ENCODE measurements at places on chromosomes 2 and 18.

DNA sequence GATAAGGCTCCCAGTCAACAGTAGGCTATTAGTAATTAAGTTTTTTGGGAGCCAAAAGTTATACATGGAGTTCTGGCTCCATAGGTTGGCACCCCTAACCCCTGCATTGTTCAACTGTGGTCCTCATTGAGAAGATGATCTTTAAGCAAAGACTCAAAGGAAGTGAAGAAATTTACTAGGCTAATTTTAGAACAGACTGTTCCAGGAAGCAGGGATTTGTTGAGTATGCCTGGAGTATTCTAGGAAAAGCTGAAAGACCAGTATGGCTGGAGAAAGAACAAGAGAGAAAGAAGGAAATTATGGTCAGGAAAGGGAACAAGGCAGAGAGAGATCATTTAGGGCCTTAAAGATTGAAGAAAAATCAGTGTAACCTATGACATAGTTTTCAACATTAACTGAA is 125.1 kb downstream of the PMAIP1 start:
- DNase-seq = no peak

- no peak for DNase-seq
These were observed 256.1 kb downstream of the PAX3 start for GRCh38 chr2:222042666-222043065.

GRCh38 chr2:807300-807699 is 130.1 kb upstream of the TMEM18 start:
- DNase-seq = no peak

GRCh38 chr18:6413579-6414117 is 1.1 kb downstream of the L3MBTL4 start:
- DNase-seq = no peak

DNA sequence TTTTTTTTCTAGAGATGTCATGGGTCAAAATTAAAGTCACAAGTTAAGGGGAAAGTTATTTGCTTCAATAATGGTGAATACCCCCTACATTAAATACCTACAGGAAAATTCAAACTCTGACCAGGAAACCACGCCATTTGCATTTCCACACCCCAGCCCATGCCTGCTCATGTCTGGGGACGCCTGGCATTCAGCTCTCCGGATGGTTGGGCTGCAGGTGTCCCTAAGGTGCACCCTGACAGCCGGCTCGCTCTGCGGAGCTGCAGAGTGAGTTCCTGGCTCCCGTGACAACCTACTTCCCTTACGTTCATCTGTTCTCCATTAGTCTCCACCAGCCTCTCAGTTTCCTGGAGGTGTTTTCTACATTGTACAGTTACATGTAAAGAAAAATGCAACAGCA is 122.7 kb upstream of the RIOK3 start:
- no peak for DNase-seq

DNA sequence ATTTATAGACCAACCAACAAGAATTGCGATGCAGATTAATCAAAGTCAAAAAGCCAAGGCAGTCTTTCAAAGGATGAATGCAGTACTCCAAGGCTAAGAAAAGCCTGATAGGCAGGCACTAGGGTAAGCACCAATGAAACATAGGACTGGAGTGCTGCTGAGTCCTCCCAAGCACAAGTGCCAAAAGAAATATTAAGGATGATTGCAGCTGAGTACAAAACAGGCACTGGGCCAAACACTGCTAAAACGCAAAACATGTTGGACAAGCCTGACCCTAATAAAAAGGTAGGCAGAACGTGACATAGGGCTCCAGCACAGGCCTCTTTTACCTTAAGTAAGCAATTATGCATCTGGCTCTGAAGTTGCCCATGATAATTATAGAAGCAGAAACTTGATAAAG is 160.1 kb upstream of the LRP1B start:
- DNase-seq = no peak

DNA sequence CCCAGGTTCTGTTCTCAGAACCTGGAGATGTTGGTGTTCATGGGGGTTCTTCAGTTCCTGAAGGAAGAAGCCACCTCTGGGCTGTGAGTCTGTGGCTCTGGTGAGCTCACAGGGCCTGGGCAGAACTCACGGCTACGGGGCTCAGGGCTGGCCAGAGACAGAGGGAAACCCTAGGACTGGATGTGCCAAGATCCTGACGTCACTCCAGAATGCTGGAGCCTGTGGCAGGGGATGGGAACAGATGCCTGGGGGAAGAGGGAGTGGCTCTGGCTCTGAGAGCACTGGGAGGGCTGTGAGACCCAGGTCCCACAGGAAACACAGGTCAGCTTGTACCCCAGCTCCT is at the start of gene OTOF:
TSS of gene OTOF (minus strand) at position 214 of the 343 bp plus-strand sequence.
- DNase-seq = no peak

DNA sequence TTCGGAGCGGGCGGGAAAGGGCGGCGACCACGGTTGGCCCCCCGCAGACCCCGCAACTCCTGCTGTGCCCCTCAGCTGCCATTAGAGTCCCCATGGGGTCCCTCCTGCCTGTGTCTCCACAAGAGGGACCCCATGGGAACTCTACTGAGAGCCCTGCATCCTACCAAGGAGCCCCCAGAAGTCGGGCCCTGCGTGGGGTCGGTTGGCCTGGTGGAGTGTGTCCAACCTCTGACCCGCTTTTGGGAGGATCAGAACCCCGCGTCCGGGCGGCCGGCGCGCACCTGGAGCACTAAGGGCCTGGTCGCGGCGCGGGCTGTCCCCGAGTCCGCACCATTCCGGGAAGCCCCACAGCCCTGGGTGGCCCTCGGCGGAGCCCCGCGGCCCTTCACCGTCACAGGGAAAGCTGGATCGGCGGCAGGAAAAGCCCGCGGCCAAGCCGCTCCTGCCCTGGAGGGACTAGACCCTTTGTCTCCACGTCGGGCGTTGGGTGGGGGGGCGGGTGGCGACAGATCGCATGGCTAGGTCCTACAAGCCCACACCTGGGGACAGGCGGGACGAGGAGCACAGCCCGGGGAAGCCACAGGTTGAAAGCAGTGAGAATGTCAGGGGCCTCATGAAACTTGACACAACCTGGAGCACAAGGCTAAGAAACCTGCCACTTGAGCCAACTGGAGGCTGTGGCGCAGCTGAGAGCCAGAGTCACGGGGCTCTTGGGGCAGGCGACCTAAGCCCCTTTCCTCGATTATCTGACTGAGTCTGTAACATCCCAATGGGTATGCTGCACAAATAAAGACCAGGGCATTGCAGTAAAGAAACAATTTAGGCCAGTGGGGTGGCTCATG is 11.2 kb upstream of the CXXC1 start:
- DNase-seq = no peak

DNA sequence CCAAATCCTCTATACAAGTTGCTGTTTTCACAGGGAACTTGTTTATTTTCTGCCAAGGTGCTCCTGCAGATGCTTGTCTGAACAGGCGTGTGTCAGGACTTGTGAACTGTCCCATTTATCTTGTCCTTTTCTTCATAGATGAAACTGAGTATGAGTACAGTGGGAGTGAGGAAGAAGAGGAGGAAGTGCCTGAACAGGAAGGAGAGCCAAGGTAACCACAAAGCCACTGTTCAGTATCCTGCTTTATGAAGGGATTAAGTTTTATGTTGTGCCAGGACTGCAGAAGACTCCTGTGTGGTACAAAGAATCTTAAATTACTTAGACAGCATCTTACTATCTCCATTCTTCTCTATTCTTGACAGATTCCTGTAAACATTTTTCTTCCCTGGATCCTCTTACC is 145.0 kb downstream of the MAP4K4 start:
- DNase-seq = no peak

DNA sequence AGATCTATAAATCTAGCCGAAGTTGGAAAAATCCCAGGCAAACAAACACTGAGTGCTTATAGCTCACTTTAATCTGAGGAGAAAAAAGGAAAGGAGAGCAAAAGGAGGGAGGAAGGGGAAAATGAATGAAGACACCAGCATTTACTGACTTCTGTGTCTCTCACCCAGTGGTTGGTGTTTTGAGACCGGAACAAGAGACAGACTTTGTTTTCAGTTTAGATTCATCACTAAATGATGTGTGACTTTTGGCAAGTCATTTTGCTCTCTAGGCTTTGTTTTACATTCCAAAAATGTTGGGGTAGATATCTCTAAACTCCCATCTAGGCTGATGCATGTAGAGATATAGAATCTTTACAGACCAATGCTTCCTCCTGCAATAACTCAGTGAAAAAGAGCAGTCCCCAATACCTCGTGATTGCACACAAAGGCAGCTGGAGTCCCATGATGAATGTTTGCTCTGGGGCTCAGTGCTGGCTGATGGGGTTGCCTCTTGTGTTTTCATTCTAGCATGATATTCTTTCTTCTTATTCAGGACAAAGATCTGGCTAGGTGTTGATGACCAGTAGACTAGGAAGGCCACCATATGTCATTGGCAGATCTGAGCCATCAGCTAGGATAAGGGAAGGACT is 51.4 kb downstream of the TRIB2 start:
- no peak for DNase-seq

GRCh38 chr2:179460181-179460929 is 195.7 kb upstream of the SESTD1 start:
- DNase-seq = no peak

- no peak for DNase-seq
These were observed 252.1 kb downstream of the CYP26B1 start for GRCh38 chr2:71895320-71896161.

DNA sequence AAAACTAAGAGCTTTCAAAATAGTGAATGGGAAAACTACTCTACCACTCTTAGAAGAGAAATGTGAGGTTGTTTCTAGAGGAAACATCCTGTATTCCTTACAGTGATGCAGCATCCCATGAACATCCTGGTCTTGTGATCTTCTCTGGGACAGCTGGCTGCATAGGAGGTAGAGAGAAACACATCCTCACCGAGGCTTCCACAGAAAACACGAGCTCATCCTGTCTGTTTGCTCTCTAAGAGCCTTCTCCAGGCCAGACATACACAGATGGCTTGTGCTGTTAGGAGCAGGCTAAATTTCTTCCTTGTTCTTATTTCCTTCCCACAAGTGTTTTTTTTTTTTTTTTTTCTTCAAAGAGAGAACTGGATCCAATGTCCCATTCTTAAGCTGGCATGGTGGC is 14.7 kb upstream of the FZD7 start:
- no peak for DNase-seq

DNA sequence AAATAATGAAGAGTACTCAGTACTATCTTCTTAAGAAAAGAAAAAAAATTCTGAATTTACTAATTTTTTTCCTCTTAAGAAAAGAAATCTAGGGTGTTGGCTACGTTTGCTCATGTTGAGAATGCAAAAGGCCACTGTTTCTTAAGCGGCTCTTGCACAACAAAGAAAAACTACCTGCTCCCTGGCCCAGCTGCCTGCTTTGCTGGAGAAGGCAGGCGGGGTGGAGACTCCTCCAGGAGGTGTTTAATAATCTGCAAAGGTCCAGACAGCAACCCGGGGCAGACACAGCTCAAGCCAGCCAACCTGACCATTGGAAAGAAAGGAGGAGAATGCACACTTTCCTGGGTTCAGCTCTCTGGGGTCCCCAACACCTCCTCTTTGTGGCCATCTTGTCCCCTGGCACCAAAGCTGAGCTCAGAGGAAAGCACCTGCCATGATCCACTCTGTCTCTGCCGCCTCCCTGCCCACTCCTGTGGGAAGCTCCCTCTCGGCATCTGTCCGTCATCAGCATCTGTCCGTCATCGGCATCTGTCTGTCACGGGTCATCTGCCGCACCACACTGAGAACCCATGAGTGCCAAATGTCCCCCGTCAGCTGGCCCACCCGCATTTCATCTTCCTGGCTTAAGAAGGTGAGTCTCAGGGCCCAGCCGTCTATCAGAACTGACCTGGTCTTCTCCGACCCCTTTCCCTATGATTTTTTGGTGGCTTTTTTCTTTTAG is 11.9 kb downstream of the ZNF516 start:
- no peak for DNase-seq

All from activated CD8-positive, alpha-beta memory T cell treated with anti-CD3 and anti-CD28 coated beads for 4 hours (primary cell).